Stimulated activated CD8-positive, alpha-beta memory T cell treated with anti-CD3 and anti-CD28 coated beads, Interleukin-2, amount 100 ng/mL, for 1 hour (primary cell): ENCODE measurements at places on chromosomes 16 and 17.

GRCh38 chr17:59607817-59608403, 11.8 kb upstream of the CLTC start:
- no peak for DNase-seq

- no peak for DNase-seq
These were observed 4.5 kb upstream of the MNT start for GRCh38 chr17:2405247-2405926.

GRCh38 chr16:50248845-50249244, 17.5 kb upstream of the ADCY7 start:
- DNase-seq, result no peak

DNA sequence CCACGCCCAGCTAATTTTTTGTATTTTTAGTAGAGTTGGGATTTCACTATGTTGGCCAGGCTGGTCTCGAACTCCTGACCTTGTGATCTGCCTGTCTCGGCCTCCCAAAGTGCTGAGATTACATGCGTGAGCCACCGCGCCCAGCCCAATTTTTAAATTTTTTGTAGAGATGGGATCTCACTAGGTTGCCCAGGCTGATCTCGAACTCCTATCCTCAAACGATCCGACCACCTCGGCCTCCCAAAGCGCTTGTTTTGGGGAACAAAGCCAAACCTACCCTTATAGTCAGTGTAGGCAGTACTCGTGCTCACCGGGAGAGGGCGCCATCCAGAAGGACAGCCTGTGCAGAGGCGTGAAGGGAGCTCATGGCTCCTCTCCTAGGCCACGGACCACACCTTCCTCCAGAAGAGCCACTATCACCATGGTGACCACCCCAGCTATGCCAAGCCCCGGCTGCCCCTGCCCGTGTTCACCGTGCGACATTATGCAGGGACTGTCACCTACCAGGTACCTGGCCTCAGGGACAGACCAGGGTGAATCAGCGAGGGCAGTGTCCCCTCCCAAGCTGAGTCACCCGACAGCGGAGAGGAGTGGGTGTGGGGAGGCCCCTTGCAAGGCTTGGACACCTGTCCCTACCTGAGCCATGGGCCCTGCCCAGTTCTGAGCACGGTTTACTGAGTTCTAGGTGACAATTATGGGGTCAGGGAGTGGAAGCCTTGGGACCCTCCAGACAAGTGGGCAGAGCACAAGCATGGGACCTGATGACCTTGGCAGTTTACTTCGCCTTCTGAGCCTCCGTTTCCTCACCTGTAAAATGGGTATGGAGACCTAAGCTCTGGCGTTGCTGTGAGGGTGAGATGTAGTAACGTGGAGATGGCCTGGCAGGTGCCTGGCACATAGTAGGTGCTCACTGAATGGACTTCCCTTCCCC, 13.7 kb downstream of the MYO15B start:
- DNase-seq, result no peak

GRCh38 chr17:60006160-60006559, 41.6 kb upstream of the RNFT1 start:
- no peak for DNase-seq

DNA sequence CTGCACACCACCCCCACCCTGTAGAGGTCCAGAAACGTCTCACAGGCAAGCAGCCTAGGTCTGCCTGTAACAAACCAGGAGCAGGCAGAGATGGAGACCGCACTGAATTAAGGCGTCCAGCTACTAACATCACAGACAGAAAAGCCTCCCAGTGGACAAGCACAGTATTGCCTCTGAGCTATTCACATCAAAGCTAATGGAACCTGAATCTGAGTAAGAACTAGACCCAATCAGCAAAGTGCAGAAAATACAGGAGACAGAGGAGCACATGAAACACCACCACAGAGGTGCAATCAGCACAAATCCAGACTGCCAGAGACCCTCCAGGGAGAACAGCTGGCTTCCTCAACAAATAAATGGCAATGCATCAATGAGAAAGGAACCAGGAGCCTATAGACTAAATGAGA, 22.2 kb upstream of the PEMT start:
- no peak for DNase-seq

GRCh38 chr17:76561799-76562268, 22.0 kb downstream of the PRCD start:
- no peak for DNase-seq

GRCh38 chr17:80097127-80097621, 4.2 kb upstream of the GAA start:
- DNase-seq, result no peak

DNA sequence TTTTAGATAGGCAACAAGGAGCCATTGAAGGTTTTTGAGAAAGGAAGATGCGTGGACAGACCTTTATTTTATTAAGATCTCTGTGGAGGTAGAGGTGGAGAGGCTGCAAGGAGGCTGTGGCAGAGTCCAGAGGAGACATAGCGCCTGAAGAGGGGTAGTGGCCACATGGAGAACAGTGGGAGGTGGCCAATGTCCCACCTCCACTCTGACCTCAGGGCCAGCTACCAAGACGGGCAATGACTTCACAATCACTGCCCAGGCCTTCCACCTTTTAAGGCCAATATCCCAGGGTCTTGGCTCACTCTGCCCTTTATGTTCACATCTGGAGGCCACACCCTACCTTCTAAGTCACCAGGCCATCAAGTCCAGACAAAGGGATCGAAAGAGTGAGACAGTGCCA, at the start of gene C16orf78:
TSS of gene C16orf78 (plus strand) at position 301 of the 400 bp plus-strand sequence. CDS start 136 bp downstream, outside the sequence.
- no peak for DNase-seq

GRCh38 chr17:62641153-62641552, 13.7 kb downstream of the MRC2 start:
- no peak for DNase-seq

- no peak for DNase-seq
These were observed 118.1 kb downstream of the STXBP4 start for GRCh38 chr17:55086635-55087058.

- no peak for DNase-seq
These were observed 10.4 kb downstream of the LLGL1 start for GRCh38 chr17:18235743-18236256.

- no peak for DNase-seq
These were observed 33.0 kb downstream of the MPRIP start for GRCh38 chr17:17075125-17075781.

DNA sequence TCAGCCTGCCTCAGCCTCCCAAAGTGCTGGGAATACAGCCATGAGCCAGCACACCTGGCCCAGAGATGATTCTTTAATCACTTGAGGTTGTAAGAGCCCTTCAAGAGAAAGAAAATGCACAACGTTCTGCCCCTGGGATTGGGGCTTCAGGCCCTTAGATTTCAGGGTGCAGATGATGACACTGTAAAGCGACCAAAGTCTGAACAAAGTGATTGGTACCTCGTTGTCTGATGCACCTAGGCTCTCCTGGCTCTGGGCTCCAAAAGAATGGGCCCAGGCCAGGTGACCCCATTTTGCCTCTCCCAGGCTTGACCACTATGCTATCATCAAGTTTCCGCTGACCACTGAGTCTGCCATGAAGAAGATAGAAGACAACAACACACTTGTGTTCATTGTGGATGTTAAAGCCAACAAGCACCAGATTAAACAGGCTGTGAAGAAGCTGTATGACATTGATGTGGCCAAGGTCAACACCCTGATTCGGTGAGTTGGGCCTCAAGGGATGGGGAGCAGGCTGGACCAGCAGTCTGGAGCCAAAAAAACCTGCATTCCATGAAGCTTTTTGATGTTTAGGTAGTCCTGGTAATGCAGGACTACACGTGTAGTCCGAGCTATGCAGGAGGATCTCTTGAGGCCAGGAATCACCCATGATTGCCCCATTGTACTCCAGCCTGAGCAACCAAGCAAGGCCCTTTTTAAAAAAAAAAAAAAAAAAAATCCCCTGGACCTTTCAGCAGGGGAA, 2.8 kb downstream of the RPL23A start:
- DNase-seq, result no peak

DNA sequence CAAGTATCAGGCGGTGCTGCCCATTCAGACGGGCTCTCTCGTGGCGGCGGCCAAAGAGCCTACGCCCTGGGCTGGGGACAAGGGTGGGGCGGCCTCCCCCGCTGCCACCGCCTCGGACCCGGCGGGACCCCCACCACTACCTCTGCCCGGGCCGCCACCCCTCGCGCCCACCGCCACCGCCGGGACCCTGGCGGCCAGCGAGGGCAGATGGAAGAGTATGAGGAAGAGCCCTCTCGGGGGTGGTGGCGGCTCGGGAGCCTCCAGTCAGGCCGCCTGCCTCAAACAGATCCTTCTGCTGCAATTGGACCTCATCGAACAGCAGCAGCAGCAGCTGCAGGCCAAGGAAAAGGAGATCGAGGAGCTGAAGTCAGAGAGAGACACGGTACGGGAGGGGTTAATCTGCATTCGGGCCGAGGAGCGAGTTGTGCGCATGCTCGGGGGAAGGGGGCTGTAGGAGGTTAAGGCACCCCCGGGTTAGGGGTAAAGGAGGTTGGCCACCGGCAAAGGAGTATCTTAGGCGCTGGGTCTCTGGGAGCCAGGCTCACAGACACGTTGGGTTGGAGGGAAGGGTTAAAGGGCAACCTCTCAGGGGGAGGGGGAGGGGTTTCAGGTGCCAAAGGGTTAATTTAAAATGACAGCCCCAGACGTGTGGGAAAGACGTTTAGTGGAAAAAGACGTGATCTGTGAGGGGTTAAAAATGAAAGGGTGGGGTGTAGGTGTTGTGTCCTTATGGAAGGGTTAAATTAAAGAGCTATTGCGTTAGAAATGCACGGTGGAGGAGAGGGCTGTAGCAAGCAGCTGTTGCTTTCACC, 1.4 kb downstream of the MSL1 start:
- DNase-seq, result no peak
